ENCODE measurements at places on chromosomes 5 and 9.
A peak's percentile ranks its signal among the peaks of the same experiment; 100 is the strongest.

- DNase-seq: no peak
Measured at GRCh38 chr9:110207071-110207641, 803 bp downstream of the C9orf152 start.

DNA sequence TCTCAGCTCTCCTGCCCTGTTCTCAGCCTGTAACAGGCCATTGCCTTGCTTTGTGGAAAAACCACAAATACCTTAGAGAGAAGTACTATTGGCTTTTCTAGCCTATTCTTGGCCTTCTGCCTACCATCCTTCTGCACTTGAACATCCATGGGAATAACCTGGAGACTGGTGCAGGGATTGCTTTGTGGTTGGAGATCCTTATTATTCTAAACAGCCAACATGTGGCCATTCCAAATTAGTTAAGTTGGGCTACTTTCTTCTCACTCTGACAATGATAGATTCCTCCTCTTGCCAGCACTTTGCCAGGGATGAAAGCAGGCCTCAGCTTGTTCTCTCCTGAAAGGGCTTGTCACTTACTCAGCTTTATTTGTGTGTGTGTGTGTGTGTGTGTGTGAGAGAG is 240.4 kb downstream of the GLIS3 start:
- peak; percentile 14 for DNase-seq

GRCh38 chr5:31090467-31090866 is 103.0 kb upstream of the CDH6 start:
- DNase-seq: no peak

DNA sequence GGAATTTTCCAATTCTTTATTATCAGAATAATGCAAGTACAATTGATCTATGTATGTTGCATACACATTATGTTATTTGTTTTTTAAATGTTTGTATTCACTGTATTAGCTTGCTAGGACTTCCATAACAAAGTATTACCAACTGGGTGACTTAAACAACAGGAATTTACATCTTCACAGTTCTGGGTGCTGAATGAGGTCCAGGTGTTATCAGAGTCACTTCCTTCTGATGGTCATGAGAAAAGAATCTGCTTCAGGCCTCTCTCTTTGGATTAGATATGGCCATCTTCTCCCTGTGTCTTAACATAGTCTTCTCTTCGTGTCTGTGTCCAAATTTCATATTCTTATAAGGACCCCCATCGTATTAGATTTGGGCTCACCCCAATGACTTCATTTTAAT is 229.1 kb upstream of the TRPC7 start:
- no peak for DNase-seq

GRCh38 chr5:145678255-145678654 is 156.9 kb downstream of the PRELID2 start:
- no peak for DNase-seq

- DNase-seq: no peak
Measured at GRCh38 chr9:89743216-89743572, 138.4 kb downstream of the GADD45G start.

GRCh38 chr5:180353980-180354452 is 880 bp upstream of the GFPT2 start:
- no peak for DNase-seq

GRCh38 chr9:11182001-11182400 is 569.2 kb upstream of the PTPRD start:
- no peak for DNase-seq

DNA sequence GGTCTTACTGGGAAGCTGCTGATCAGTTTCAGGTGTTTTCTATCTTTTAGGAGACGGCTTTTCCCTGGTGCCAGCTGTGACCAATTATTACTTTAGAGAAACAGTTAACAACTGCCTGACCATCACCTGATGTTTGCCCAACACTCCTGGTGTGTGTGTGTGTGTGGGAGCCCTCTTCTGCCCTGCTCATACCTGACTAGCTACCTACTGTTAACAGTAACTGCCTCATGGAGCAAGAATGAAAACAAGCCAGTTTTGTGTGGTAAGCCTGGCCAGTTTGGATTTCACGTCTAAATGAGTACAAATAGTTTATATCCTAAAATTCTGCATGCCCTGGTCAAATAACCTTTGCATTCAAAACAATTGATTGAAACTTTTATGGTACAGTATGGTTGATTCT is 46.1 kb upstream of the RIOK2 start:
- no peak for DNase-seq

- DNase-seq: peak; percentile 74
Measured at GRCh38 chr9:129138476-129139232, 27.4 kb downstream of the PTPA start.

DNA sequence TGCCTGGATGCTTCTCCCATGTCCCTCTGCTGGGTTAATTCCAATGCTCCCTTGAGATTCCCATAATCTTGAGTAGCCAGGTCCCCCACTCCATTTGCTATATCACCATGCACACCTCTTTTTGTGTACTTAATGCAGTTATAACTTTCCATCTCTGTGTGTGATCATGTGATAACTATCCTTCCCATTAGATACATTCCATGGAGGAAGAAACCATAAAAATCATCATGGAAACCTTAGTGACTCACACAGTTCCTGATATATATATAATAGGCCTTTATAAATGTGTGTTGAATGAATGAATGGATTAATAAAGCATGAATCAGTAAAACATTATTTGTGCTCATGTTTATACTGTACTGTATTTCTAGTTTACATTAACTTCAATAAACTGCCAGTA is 104.6 kb downstream of the PCSK5 start:
- DNase-seq: no peak

DNA sequence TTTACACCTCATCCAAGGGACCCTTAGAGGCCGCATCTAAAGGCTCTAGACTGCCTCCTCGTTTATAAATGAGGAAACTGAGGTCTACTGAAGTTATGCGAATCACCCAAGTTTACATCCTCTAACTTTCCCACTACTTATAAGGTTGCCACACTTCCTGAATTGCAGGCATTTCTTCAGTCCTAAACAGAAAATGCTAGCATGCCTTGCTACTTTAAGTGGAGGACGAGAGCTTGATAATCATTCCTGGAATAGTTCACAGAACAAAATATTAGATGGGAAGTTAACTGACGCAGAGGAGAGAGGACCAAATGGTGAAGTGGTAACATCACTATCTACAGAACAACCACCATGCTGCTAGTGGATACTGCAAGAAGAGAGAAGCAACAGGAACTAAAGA is 85.8 kb downstream of the GNAQ start:
- DNase-seq: peak; percentile 40

- no peak for DNase-seq
Measured at GRCh38 chr5:174614500-174615135, 109.8 kb upstream of the MSX2 start.

- DNase-seq: peak; percentile 22
Measured at GRCh38 chr5:80275347-80275746, 19.5 kb upstream of the SERINC5 start.

DNA sequence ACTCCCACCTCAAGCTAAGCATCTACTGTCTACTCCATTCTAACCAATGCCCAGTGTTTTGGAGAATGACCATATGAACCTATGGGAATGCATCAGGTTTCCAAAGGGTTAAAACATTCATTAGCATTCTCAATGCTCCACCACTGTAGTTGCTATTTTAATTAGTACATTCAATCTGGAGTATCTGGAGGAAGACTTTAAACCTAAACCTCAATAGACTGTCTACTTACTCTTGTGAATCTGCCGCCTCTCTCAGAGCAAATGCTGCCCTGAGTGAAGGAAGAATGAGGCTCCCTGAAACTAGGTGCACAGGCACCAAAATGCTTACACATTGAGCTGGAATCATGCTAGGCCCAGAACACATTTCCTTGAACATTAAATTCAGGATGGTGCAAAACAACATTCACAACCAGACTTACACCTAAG is 2.0 kb downstream of the ENC1 start:
- no peak for DNase-seq

GRCh38 chr9:105220451-105220850 is 24.0 kb upstream of the SLC44A1 start:
- no peak for DNase-seq

GRCh38 chr5:72427488-72428437 is 79.4 kb downstream of the ZNF366 start:
- peak; percentile 67 for DNase-seq

DNA sequence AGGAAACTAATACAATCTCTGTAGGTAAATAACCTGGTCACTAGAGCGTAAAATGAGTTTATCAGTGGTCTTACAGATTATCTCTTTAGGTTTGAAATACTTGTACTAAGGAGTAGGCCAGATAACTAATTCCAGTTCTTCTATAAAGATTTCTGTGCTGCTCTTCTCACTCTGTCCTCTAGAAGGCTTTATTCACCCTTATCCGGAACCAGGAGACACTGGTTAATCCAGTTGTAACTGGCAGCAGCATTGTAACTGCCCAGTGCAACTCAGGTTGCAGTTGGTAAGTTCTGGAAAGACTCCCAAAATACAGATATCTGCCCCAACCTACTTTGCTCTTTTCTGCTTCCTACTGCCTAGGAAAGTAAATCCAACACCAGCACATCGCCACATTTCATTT is 19.8 kb downstream of the C5orf22 start:
- DNase-seq: no peak

GRCh38 chr9:115884846-115885245 is 268.7 kb upstream of the PAPPA start:
- peak; percentile 39 for DNase-seq

GRCh38 chr5:61301341-61302199 is 30.5 kb upstream of the ZSWIM6 start:
- peak; percentile 99 for DNase-seq

GRCh38 chr5:74412066-74412465 is 228.5 kb downstream of the ENC1 start:
- no peak for DNase-seq

DNA sequence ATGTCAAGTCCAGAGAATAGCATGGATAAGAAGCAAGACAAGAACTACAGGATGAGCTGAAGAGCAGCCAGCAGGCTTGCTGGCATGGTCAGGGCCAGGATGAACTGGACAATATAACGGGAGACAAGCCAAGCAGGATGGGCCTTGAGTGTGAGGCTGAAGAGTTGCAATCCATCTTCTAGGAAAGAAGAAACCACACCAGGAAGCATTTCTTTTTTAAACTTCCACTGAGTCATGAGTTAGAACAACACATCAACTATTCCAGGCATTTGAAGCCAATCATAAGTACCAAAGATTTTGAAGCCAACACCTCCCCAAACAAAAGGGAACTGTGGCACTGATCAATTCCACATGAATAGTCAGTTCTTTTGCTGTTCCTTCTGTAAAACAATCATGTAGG is 27.3 kb downstream of the SLC31A2 start:
- peak; percentile 72 for DNase-seq

GRCh38 chr5:125348936-125349831 is 602.7 kb upstream of the ZNF608 start:
- DNase-seq: peak; percentile 66

- no peak for DNase-seq
Measured at GRCh38 chr5:96812851-96813250, 5.1 kb upstream of the ERAP1 start.

- peak; percentile 49 for DNase-seq
Measured at GRCh38 chr5:74953937-74954720, 87.9 kb upstream of the FAM169A start.

GRCh38 chr5:10162468-10162867 is 87.2 kb downstream of the ATPSCKMT start:
- DNase-seq: no peak

GRCh38 chr5:94632024-94632423 is 13.6 kb downstream of the SLF1 start:
- DNase-seq: no peak

DNA sequence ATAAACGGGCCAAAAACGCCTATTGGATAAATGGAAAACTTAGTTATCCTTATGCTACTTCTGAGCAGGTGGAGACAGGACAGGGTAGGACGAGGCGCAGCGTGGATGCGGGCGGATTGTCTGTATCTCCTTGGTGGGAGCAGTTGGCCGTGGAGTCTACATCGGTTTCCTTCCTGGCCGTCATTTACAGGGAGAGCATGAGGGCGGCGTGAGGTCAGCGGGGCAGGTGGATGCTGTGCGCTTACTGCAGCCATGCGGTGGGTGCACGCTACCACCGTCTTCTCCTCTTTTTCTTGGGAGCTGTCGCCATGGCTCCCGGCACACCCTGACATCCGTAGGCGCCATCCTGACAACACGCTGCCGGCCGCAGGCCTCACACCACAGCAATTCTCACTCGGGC is 121.3 kb downstream of the ADAMTS2 start:
- no peak for DNase-seq

- DNase-seq: peak; percentile 70
Measured at GRCh38 chr5:141330299-141331080, at the start of gene PCDHGA1. PCDHGA1 (plus strand) TSS chr5:141330514.

GRCh38 chr5:178210686-178211085 is 6.4 kb downstream of the HNRNPAB start:
- no peak for DNase-seq

GRCh38 chr5:174090129-174090528 is 44.6 kb downstream of the NSG2 start:
- no peak for DNase-seq

DNA sequence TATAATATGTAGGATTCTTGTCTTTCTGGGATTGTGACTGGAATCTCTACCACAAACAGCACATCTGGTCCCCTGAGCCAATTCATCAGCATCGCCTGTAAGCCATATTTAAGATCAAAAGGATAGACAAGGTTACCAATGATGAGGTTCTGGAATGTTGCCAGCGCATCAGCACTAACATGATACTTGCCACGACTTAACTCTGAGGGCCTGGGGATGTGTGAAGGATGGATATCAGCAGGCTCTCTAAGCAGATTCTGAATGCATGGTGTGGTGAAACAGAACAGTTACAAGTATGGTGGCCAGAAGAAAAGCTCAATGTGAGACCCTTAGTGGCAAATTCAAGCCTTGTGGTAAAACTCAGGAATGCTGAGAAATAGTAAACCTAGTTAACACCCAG is 143.0 kb downstream of the XRCC4 start:
- DNase-seq: no peak

DNA sequence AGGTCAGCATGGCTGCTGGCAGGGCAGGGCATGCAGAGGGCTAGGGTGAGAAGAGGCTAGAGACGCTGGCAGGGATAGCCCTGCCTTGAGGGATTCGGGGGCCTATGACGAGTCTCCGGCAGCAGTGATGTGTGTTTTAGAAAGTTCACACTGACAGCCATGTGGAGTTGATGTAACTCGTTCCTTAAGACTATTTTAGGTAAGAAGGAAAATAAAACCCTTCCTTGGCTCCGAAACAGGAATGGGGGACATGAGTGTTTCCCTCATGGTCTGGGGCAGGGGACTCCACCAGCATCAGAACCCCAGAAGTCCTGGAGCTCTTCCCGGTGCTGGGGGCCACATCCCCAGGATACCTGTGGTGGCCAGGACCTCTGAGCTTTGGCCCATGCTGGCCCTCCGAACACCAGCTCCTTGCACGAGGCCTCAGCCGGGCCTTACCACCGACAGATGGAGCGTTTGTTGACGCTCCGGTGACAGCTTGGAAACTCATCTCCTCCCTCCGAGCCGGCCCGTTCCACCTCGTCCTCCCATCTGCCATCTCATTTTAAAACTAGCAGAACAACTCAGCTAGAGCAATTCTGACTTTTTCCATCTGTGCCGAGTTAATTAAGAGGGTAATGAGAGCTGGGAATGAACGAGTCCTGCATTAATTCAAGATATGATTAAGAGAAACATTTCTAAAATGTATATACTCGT is 337.7 kb downstream of the CDK5RAP2 start:
- DNase-seq: no peak

- no peak for DNase-seq
Measured at GRCh38 chr5:170563824-170564567, 60.2 kb downstream of the KCNIP1 start.

Measured in AG10803 (cell line).